ENCODE measurements at places on chromosomes 12 and 14. TPM values are rescaled to one million over a fixed set of nuclear protein-coding genes. Genes with fewer than 3 reads are reported as not detected.
A peak's percentile ranks its signal among the peaks of the same experiment; 100 is the strongest.

DNA sequence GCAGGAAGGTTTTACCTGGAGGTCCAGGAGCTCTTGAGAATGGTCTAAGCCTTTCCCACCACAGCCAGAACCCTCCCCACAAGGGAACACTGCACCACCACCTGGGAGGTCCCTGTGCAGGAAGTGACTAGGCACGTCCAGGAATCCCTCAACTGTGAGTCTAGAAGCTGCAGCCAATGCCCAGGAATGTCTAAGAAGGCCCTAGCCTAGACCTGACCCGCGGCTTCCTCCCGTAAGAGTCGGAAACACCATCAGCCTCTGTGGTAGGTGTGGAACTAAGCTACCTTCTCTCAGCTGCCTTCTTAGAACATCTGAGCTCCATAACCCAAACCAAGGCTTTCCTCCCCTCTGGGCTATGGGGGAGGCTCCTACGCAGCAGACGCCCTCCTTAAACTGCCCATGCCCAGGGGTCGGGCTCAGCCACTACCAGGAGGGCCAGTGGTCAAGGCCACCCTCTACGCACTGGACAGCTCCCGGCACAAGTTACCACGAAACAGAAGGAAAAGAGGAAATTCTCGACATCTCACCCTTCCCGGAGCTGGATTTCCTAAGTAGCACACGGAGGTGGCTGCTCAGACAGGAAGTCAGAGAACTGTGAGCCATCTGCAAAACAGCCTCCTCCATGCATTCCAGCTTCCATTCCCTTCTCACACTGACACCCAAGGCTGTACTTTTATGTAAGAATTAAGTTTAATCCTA lies 25.5 kb downstream of the ZFYVE21 start:
- no peak overlapping the region for H3K27ac ChIP-seq

- DNase-seq, result peak; percentile 66
- H3K4me3 ChIP-seq, result no peak overlapping the region
- H3K4me1 ChIP-seq, result no peaks in the 10 kb centered on the region
- no peak overlapping the region for H3K27ac ChIP-seq
- H3K36me3 ChIP-seq, result no peaks in the 10 kb centered on the region
Observed at GRCh38 chr14:67837011-67837624, 17.5 kb downstream of the RAD51B start.

- peaks cover 11% of the 10 kb centered on the region for H3K27me3 ChIP-seq
- no peak overlapping the region for H3K4me3 ChIP-seq
- H3K4me1 ChIP-seq, result peaks cover 10% of the 10 kb centered on the region
- H3K36me3 ChIP-seq, result no peaks in the 10 kb centered on the region
- no peak for DNase-seq
Observed at GRCh38 chr12:52227606-52228166, 5.4 kb upstream of the KRT7 start.

DNA sequence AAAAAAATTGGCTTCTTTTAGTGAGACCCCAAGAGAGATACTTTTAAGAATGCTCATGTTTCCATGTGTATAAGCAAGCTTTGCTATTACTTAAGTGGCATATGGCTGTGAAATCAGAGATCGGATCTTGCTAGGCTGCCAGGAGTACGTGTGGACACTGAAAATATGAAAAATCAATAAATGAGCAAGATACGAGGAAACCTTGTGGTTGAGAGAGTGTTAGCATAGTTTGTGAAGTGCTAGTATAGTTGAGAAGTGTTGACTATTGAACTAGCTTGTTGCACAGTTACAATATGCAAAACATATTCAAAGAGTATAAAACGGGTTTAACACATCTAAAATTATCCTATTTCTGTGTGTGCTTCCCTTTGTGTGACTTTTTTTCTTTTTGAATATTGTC lies 230.9 kb upstream of the NOVA1 start:
- H3K27me3 ChIP-seq, result no peaks in the 10 kb centered on the region
- no peaks in the 10 kb centered on the region for H3K36me3 ChIP-seq
- no peak overlapping the region for H3K4me3 ChIP-seq
- no peak overlapping the region for H3K27ac ChIP-seq
- no peak for DNase-seq

DNA sequence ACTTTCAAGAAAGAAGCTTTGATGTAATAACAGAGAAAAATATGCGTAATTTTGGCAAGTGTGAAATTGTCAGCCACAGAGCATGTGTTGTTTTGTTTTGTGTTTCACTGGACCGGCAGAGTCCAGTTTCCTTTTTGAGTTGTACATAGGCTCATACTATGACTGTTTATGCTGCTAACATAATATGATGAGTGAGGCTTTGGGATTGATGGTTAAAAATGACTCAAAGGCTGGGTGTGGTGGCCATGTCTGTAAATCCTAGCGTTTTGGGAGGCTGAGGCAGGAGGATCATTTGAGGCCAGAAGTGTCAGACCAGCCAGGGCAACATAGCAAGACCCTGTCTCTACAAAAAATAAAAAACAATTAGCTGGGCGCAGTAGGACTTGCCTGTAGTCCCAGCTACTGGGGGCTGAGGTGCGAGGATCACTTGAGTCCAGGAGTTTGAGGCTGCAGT lies 487.9 kb downstream of the PCNX1 start:
- H3K27ac ChIP-seq, result no peak overlapping the region
- no peak overlapping the region for H3K4me3 ChIP-seq
- H3K4me1 ChIP-seq, result no peaks in the 10 kb centered on the region
- H3K27me3 ChIP-seq, result no peaks in the 10 kb centered on the region

DNA sequence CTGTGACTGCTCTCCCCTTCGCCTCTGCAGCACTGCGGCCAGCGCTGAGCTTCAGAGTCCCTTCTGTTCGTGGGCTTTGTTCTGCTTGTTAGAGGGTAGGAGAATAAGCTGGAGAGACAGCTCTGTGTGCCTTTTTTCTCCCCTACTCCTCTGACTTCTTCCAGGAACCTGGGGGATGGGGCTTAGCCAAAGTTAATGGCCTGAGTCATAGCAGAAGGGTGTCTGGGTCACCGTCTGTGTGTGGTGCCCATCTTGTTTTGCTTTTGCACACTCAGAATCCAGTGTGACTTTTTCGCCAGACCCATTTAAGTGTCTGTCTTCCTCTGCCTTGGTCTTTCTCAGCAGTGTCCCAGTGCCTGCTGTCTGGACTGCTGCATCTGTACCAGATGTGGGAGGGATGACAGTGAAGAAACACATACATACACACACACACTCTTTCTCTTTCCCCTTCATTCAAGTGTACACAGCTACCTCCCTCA lies 3.0 kb downstream of the KIF5A start:
- no peaks in the 10 kb centered on the region for H3K36me3 ChIP-seq
- H3K4me3 ChIP-seq, result no peak overlapping the region
- no peak for DNase-seq
- H3K4me1 ChIP-seq, result no peaks in the 10 kb centered on the region
- H3K27me3 ChIP-seq, result no peaks in the 10 kb centered on the region
- H3K27ac ChIP-seq, result no peak overlapping the region

GRCh38 chr14:53501361-53502211 lies 348.5 kb upstream of the DDHD1 start:
- H3K4me1 ChIP-seq, result no peaks in the 10 kb centered on the region
- H3K4me3 ChIP-seq, result no peak overlapping the region
- no peaks in the 10 kb centered on the region for H3K27me3 ChIP-seq
- no peak for DNase-seq
- no peaks in the 10 kb centered on the region for H3K36me3 ChIP-seq

- no peaks in the 10 kb centered on the region for H3K36me3 ChIP-seq
- H3K4me3 ChIP-seq, result no peak overlapping the region
- no peak overlapping the region for H3K27ac ChIP-seq
- DNase-seq, result no peak
- H3K4me1 ChIP-seq, result no peaks in the 10 kb centered on the region
Observed at GRCh38 chr14:21866479-21866878, 192.9 kb upstream of the OR4E1 start.

The LMNTD1 gene
- not detected for polyA plus RNA-seq

The RBMS2 gene
- polyA plus RNA-seq, result 3.8 TPM

The TMEM52B gene
- polyA plus RNA-seq, result 0.10 TPM

Data from small intestine (tissue), 16 donors.